ENCODE measurements at places on chromosomes 4 and X.

- DNase-seq = no peak
Observed at GRCh38 chrX:74527350-74527749, 87.1 kb downstream of the RLIM start.

DNA sequence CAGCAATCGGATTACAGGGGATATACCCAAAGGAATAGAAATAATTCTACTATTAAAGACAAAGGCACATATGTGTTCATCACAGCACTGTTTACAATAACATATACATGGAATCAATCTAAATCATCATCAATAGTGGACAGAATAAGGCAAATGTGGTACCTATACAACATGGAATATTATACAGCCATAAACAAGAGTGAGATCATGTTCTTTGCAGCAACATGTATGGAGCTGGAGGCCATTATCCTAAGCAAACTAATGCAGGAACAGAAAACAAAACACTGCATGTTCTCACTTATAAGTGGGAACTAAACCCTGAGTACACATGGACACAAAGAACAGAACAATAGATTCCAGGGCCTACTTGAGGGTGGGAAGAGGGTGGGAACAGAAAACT is 163.2 kb downstream of the CFAP299 start:
- DNase-seq = no peak

DNA sequence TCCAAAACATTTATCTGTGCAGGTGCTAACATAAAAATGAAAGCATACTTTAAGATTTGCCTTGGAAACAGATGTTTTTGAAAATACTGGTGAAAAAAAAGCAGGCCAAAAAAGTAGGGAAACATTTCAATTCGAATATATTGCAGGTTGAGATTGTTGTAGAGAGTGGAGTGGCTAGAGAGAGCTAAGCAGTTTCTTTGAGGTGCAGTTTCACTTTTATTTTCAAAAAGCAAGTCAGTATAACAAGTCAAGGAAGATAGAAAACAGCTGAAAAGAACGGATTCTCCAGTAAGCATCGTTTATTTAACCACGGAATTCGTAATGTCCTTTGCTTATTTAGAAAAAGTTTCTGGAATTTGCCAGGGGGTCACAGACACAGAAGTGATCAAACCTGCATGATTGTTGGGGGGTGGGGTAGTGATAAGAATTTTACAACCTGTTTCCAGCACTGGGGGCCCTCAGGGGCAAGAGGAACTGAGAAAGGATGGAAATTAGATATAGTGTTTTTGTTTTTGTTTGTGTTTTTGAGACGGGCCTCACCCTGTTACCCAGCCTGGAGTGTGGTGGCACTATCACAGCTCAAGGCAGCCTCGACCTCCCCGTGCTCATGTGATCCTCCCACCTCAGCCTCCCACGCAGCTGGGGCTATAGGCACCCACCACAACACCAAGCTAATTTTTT is 175.0 kb downstream of the TENM3 start:
- no peak for DNase-seq

- no peak for DNase-seq
Observed at GRCh38 chrX:15474028-15474427, 19.1 kb downstream of the PIR start.

DNA sequence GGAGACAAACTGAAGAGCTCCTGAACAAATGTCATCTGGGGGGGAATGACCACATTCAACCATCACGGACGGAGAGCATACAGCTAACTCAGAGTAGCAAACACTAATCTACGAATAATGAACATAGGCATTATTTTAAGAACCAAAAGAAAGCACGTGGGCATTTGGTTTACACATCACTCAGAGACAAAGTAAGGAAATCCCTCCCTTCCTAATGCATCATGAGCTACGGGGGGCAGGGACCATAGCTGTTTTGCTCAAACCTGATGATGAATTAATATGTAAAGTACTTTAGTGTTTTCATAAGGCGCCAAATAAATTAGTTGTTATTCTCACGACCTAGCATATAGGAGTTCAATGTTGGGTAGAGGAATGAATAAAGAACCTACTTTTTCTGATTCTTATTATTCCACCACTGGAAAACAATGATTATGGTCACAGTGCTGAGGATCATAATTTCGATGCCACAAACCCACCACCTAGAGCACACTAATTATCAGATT is 11.7 kb upstream of the TMEM156 start:
- DNase-seq = no peak

GRCh38 chr4:16070203-16070602 is 13.6 kb downstream of the PROM1 start:
- DNase-seq = no peak

GRCh38 chr4:150012851-150013360 is 65.3 kb upstream of the DCLK2 start:
- DNase-seq = no peak

- DNase-seq = no peak
Observed at GRCh38 chrX:51334276-51334675, 1.7 kb downstream of the NUDT10 start.

GRCh38 chr4:3365326-3365725 is 72.5 kb downstream of the RGS12 start:
- no peak for DNase-seq

- DNase-seq = no peak
Observed at GRCh38 chrX:48474127-48474526, 1.9 kb upstream of the FTSJ1 start.

DNA sequence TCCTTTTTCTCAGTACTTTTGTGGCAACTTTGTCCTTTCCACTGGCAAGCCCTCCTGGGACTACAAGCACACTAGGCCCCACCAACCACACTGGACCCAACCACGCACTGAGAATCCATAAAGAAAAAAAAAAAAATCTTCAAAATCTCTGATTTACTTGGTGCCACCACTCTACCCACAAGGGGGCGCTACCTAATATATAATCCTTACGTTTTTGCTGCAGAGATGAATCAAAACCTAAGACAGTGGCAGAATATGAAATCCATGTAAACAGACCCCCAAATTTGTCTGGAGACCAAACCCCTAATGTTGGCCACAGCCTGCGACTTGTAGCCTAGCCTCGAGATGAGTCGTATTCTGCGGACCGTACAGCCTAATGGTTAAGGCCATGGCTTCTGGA is 63.5 kb upstream of the ARHGAP36 start:
- DNase-seq = no peak

DNA sequence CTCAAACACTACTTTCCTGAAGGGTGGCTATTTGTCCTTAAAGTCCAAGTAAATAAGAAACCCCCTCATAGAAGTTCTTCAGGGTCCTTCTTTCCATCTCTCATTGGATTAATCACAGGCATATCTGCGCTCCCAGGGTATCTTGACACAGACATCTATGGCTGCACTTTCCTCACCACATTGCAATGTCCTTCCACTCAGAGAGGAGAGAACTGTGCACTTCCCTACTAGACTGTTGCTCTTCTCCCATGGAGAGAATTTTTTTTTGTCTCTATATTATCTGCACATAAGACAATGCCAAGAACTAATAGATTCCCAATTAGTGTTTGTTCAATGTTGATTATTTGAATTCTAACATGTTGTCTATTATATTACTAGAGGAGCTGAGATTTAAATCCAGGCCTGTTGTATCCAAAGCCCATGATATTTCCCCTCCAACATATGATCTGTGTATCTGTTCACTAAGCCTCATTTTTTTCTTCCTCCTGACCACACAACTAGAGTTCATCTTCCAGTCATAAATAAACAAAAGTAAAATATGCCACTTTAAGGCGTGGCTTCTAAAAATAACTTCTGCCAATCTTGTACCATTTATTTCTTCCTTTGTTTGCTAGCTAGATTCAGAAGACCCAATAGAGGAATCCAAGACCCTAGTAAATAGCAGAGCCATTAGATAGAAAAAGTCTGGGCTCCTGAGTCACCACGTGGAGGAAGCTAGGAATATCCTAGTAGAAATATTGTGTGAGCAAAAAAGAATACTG is 61.5 kb upstream of the FAM241A start:
- no peak for DNase-seq

GRCh38 chr4:80578001-80578400 is 242.5 kb downstream of the CFAP299 start:
- DNase-seq = no peak

GRCh38 chrX:113059714-113060113 is 219.1 kb upstream of the AMOT start:
- no peak for DNase-seq

DNA sequence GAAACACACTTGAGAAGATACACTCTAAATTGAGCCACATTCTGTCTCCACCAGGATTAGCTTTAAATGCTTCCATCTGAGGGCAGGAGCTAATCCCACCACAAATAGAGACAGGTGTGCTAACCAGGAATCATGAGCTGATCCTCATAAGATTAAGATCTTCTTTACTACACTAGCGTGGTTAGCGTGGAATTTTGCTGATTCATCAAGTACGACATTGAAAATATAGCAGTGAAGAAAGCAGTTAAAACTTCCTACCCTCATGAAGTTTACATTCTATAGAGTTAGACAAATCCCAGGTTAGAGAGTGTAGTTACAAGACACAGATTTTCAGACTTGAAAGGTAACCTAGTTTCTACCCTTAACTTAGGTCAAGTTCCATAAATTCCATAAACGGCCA is 5.3 kb upstream of the APELA start:
- DNase-seq = no peak

GRCh38 chr4:8238515-8239053 is 31.0 kb upstream of the HTRA3 start:
- no peak for DNase-seq

DNA sequence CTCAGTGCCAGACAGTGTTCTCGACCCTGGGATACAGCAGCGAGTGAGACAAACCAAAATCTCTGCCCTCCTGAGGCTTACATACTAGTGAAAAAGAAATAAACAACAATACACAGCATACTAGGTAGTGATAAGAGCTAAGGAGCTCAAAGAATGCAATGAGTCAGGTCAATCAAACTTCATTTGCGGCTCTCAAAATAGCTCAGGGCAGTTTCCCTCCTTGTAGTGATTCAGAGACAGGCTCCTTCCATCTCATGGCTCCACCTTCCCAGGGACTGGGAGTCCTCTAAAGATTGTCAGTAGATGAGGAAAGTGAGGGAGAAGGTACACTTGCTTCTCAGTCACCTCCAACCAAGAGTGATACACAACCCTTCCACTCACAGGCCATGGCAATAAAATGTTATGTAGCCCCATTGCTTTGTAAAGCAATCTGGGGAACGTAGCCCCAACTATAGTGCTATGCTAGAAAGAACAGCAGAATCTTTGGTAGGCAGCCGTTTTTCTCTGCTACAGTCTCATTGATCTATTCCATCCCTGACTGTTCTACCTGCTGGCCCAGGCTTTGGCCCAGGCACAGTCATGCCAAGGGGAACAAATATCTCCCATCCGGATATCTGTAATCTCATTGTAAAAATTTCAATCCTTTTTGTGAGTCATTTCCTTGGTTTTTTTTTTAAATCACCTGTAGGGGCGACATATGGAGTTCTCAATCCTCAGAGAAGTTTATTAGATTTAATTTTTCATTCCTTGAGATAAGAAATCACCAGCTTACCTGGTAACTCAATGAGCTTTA is 183.1 kb upstream of the S100G start:
- DNase-seq = no peak

GRCh38 chrX:43909141-43909540 is 26.9 kb upstream of the MAOB start:
- DNase-seq = no peak

DNA sequence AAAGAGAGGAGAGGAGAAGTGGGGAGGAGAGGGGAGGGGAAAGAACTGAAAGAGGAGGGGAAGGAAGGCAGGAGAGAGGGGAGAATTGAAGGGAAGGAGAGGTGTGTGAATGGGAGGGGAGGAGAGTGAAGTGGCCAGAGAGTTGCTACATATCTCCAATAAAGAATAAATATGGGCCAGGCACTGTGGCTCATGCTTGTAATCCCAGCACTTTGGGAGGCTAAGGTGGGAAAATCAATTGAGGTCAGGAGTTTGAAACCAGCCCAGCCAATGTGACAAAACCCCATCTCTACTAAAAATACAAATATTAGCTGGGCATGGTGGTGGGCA is 482.4 kb downstream of the NAF1 start:
- no peak for DNase-seq

- no peak for DNase-seq
Observed at GRCh38 chr4:106707776-106708463, 328.2 kb downstream of the DKK2 start.

- no peak for DNase-seq
Observed at GRCh38 chrX:133359466-133359865, 55.8 kb downstream of the GPC4 start.

- no peak for DNase-seq
Observed at GRCh38 chrX:119625843-119626242, 19.6 kb upstream of the NKRF start.

DNA sequence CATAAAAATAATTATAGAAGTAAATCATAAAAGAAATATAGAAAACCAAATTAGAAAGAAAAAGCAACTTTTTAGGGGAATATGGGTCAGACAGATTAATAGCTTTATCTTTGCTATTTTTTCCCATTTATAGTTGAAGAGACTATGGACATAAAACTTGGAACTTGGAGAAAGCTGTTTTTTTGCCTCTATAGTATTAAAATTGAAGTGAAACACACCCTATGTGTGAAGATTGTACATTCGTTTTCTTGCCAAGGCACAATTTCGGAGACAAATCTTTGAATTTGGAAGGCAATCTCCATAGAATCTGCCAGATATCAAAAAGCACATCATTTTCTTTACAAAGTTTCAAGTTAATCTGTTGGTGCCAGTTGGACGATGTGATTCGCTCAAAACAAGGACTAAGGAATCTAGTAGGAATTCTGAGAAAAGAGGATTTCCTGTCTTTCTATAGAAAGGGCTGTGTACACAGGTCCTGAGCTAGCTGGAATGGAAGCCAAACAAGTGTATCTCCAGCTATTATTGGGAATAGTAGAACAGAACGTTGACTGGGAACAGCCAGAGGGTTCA is 156.3 kb downstream of the SLC7A11 start:
- no peak for DNase-seq

GRCh38 chrX:96455078-96455477 is 229.6 kb upstream of the DIAPH2 start:
- no peak for DNase-seq

GRCh38 chr4:176193938-176194337 is 1.4 kb downstream of the SPATA4 start:
- no peak for DNase-seq

- DNase-seq = no peak
Observed at GRCh38 chrX:125436855-125437254, 117.2 kb downstream of the TEX13C start.

- DNase-seq = no peak
Observed at GRCh38 chr4:41360921-41361793, 104.4 kb downstream of the UCHL1 start.

- no peak for DNase-seq
Observed at GRCh38 chr4:184384056-184384809, 90.1 kb downstream of the IRF2 start.

DNA sequence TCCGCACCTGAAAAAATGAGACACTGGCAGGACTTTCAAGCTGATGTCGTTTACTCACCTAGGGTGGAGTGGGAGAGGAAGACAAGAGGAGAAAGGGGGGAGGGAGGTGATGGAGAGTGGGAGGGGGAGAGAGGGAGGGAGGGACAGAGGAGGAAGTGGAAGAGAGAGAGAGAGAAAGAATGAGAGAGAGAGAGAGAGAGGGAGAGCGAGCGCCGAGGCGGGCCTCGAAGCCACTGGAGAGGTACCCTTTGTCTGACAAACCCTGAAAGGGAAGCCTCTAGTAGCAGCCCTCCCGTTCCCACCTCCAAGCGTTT is 296 bp upstream of the ADGRL3 start:
- DNase-seq = no peak

Measured in stimulated activated CD4-positive, alpha-beta T cell treated with anti-CD3 and anti-CD28 coated beads, Interleukin-1b, Interleukin-23, amount 100 ng/mL, for 1 hour (primary cell).